Temporal lobe (tissue), 4 donors: ENCODE measurements at places on chromosomes 4 and X. TPM values are rescaled to one million over a fixed set of nuclear protein-coding genes. Genes with fewer than 3 reads are reported as not detected.

The CLTRN gene
- 0.25 TPM for total RNA-seq

The SMIM10 gene
- 0.49 TPM for total RNA-seq

The IGSF1 gene
- 1.2 TPM for total RNA-seq

The GPAT3 gene
- under 0.01 TPM for total RNA-seq

The TEX13D gene
- total RNA-seq = under 0.01 TPM

The CFAP47 gene
- 3.2 TPM for total RNA-seq

The GC gene
- not detected for total RNA-seq

The DNAAF6 gene
- not detected for total RNA-seq

The ARHGAP36 gene
- total RNA-seq = under 0.01 TPM

The GUCY1A1 gene
- total RNA-seq = 109 TPM
